ENCODE measurements at places on chromosomes 1 and 21. TPM values are rescaled to one million over a fixed set of nuclear protein-coding genes. Genes with fewer than 3 reads are reported as not detected.

DNA sequence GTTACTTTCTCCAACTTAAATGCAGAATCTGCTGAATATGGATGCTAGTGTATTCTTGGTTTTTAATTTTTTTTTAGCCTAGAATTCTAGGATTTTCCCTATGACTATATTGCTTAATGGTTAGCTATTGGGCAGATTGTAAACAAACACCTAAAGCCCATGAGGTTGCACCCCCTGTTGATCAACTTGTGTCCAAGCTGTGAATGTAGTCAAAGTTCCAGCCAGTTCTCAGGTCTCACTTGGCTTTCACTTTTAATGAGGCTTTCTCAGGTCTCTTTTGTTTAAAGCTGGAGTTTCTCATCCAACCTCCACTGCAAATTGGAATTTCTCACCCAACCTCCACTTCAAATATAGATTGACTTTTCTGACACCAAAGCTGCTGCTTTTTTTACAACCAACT, 35.9 kb downstream of the FCER1A start:
- no peak overlapping the region for H3K4me3 ChIP-seq
- H3K27me3 ChIP-seq: no peaks in the 10 kb centered on the region
- H3K36me3 ChIP-seq: no peaks in the 10 kb centered on the region
- no peaks in the 10 kb centered on the region for H3K4me1 ChIP-seq
- no peak overlapping the region for H3K27ac ChIP-seq

DNA sequence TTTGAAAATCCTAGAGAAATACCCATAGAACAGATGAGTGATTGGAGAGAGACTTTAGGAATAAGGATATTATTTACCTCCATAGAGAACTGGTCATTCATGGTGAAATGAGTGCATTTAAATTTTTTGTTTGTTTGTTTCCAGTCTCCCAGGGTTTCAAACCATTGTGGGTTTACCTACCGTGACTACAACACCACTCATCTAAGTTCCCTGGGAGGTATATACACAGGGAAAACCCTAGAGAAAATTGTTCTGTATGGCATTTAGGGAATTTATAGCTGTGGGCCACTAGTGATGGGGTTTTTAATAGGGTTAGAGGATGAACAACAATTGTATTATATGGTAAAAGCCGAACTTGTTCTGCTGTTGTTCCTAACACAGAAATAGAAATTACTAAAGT, 109.2 kb downstream of the USP25 start:
- no peak overlapping the region for H3K27ac ChIP-seq
- no peak for DNase-seq

GRCh38 chr1:241612533-241613477, 27.4 kb downstream of the CHML start:
- DNase-seq: peak; percentile 25
- peaks cover 18% of the 10 kb centered on the region for H3K4me1 ChIP-seq
- no peaks in the 10 kb centered on the region for H3K27me3 ChIP-seq
- no peak overlapping the region for H3K27ac ChIP-seq

GRCh38 chr1:15424146-15424667, 14.0 kb upstream of the CTRC start:
- H3K4me1 ChIP-seq: peaks cover 13% of the 10 kb centered on the region
- DNase-seq: peak; percentile 83
- H3K27ac ChIP-seq: peak overlapping the region; percentile 52
- no peak overlapping the region for H3K4me3 ChIP-seq
- no peaks in the 10 kb centered on the region for H3K27me3 ChIP-seq
- no peaks in the 10 kb centered on the region for H3K36me3 ChIP-seq

DNA sequence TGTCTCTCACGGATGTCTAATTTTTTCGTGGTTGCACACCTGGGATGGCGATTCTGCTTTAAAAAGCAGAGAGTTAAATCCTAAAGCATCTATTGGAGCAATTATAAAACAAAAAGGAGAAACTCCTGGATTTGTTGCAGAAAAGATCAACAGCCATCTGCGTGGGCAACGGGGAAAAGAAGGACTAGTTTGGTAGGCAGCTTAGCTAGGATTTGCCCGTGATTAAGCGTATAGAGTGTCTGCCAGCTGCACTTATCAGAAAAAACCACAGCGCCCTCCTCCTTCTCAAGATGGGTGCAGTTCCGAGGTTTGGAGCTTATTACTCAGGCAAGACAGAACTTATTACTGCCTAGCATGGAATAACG, 526 bp upstream of the SLC25A24 start:
- H3K27me3 ChIP-seq: no peaks in the 10 kb centered on the region
- peaks cover 28% of the 10 kb centered on the region for H3K4me1 ChIP-seq
- peak overlapping the region; percentile 92 for H3K4me3 ChIP-seq

- H3K27me3 ChIP-seq: no peaks in the 10 kb centered on the region
- no peaks in the 10 kb centered on the region for H3K36me3 ChIP-seq
- DNase-seq: no peak
- no peak overlapping the region for H3K27ac ChIP-seq
- no peak overlapping the region for H3K4me3 ChIP-seq
- H3K4me1 ChIP-seq: peaks cover 27% of the 10 kb centered on the region
Observed at GRCh38 chr1:56551691-56552090, 27.7 kb downstream of the PLPP3 start.

- no peak overlapping the region for H3K4me3 ChIP-seq
- H3K4me1 ChIP-seq: no peaks in the 10 kb centered on the region
- H3K27ac ChIP-seq: no peak overlapping the region
- DNase-seq: no peak
- H3K36me3 ChIP-seq: no peaks in the 10 kb centered on the region
- H3K27me3 ChIP-seq: no peaks in the 10 kb centered on the region
Observed at GRCh38 chr21:15651172-15651571, 78.6 kb upstream of the USP25 start.

GRCh38 chr21:27557356-27557755, 590.5 kb upstream of the ADAMTS5 start:
- H3K36me3 ChIP-seq: no peaks in the 10 kb centered on the region

- no peak overlapping the region for H3K4me3 ChIP-seq
Observed at GRCh38 chr1:19359357-19359756, 47.2 kb downstream of the SLC66A1 start.

GRCh38 chr1:31063631-31064030, 1.9 kb downstream of the PUM1 start:
- DNase-seq: no peak
- peak overlapping the region; percentile 94 for H3K27ac ChIP-seq
- H3K36me3 ChIP-seq: peaks cover 7% of the 10 kb centered on the region

- peak overlapping the region; percentile 13 for H3K4me3 ChIP-seq
- no peak for DNase-seq
- H3K27ac ChIP-seq: peak overlapping the region; percentile 84
- H3K27me3 ChIP-seq: no peaks in the 10 kb centered on the region
Observed at GRCh38 chr1:15261155-15262002, 14.4 kb downstream of the FHAD1 start.

- no peaks in the 10 kb centered on the region for H3K27me3 ChIP-seq
- no peaks in the 10 kb centered on the region for H3K36me3 ChIP-seq
- no peak overlapping the region for H3K27ac ChIP-seq
- DNase-seq: no peak
- peaks cover 5% of the 10 kb centered on the region for H3K4me1 ChIP-seq
Observed at GRCh38 chr1:185480545-185480944, 163.5 kb upstream of the IVNS1ABP start.

GRCh38 chr1:152623203-152623844, 421 bp upstream of the LCE3A start:
- H3K27ac ChIP-seq: no peak overlapping the region
- no peaks in the 10 kb centered on the region for H3K36me3 ChIP-seq
- no peaks in the 10 kb centered on the region for H3K27me3 ChIP-seq

GRCh38 chr21:35178827-35179226, 129.7 kb upstream of the RUNX1 start:
- no peaks in the 10 kb centered on the region for H3K4me1 ChIP-seq
- H3K36me3 ChIP-seq: no peaks in the 10 kb centered on the region
- no peaks in the 10 kb centered on the region for H3K27me3 ChIP-seq
- no peak for DNase-seq

DNA sequence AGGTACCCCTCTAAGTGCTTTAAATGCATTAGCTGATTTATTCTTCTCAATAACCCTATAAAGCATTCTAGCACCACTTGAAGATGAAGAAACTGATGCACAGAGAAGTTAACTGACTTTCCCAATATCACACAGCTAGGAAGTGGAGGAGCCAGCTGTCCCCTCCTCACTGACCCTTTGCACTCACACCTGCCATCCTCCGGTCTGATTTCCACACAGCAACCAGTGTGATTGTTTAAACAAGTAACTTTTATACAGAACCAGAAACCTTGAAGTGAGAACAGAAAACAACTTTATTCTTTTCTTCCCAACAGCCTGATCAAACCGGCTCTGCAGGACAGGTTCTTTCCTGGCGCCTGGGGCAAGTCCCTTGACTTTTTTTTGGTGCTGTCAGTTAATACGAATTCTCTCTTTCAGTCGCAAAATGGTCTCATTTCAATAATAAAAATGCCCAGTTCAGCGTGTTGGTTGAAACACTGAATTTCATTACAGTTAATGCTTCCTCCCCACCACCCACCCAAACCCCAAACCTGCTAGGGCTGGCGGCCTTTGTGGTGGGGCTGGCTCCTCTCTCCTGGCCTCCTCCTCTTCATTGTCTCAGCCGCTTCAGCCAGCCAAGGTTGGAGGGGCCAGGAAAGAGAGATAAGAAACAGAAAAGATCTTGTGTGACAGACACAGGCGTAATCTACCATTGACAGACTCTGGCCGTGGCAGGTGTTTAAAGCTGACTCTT, 26.4 kb upstream of the EEIG2 start:
- no peaks in the 10 kb centered on the region for H3K27me3 ChIP-seq
- H3K36me3 ChIP-seq: no peaks in the 10 kb centered on the region
- H3K4me3 ChIP-seq: no peak overlapping the region
- no peak for DNase-seq

HHAT gene
- 6.3 TPM for total RNA-seq

RUNX1 gene
- total RNA-seq: 154 TPM

IL20 gene
- total RNA-seq: not detected

C8B gene
- 0.55 TPM for total RNA-seq

C1orf116 gene
- total RNA-seq: 146 TPM

ACTL8 gene
- total RNA-seq: not detected

FAM167B gene
- total RNA-seq: 53.0 TPM

TSACC gene
- total RNA-seq: 4.2 TPM

LRRC71 gene
- total RNA-seq: 7.7 TPM

KRTAP19-3 gene
- total RNA-seq: not detected

BCAR3 gene
- 26.3 TPM for total RNA-seq

PLEKHA6 gene
- 4.5 TPM for total RNA-seq
